ENCODE measurements at places on chromosomes 5 and 9.

- no peak for DNase-seq
Measured at GRCh38 chr5:88734983-88735382, 148.0 kb downstream of the MEF2C start.

GRCh38 chr5:155728857-155729683 is 597.9 kb upstream of the SGCD start:
- no peak for DNase-seq

GRCh38 chr9:69599232-69599971 is 72.8 kb downstream of the APBA1 start:
- DNase-seq, result no peak

- DNase-seq, result peak; percentile 61
Measured at GRCh38 chr5:36507332-36507952, 99.0 kb upstream of the SLC1A3 start.

- DNase-seq, result no peak
Measured at GRCh38 chr9:71896761-71897160, 14.2 kb downstream of the ABHD17B start.

- DNase-seq, result no peak
Measured at GRCh38 chr5:77816686-77817085, 40.5 kb upstream of the TBCA start.

DNA sequence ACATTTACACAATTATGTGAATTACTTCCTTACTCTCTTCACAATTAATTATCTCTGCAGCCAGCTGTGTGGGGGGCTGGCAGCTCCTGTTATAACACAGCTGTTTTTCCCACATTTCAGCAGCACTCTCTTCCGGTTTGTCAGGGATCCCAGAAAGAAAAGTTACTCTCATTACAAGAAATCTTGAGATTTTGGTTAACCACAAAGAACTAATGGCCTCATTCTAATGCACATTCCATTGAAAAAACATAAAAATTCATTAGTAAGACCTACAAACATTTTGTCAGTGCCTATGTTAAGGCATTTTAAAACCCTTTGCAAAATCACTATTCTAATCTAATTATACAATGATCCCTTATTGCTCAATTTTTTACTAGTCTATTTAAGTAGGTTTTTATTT is 64.1 kb downstream of the PDE4D start:
- DNase-seq, result peak; percentile 34

DNA sequence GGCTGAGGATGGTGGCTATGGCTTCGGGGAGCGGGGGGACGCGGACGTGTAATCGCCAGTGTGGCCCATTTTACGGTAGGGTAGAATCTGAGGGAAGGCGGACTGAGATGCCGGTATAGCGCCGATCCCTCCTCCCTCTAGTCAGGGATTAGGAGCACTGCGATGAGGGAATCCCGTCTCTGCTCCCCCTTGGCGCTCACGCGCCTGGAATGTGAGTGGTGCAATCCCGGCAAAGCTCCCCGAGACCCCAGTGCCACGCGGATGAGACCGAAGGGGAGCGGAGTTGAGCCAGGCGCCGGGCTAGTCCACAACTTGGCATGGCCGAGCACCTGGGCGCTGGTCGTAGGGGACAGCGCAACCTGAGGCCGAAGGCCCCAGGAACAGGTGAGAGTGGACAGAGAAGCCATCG is 2.2 kb downstream of the NPR3 start:
- DNase-seq, result no peak

GRCh38 chr5:150781706-150782614 is 3.4 kb downstream of the SMIM3 start:
- peak; percentile 55 for DNase-seq

DNA sequence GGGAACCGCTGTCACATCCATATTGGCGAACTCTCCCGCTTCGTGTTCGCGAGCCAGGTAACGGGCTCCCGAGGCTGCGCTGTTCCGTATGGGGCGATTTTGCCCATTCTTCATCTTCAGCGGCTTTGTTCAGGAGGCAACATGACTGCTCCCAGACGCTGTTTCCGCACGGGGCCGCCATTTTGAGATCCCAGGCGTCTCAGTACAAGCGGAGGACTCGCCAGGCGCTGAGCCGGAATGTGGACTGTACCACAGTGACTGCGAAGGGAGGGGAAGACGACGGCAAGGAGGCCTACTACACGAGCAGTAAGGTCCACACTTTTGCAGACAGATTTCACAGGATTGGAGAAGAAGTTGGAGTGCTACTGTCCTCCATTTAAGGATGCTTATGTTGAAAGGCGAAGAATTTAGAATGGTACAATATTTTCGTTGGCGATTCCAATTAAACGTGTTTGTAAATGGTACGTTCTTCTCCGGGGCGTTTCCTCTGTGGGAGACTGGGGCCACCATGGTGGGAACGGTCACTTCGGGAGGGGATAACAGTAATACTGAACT is 41.6 kb upstream of the ZNF300 start:
- DNase-seq, result peak; percentile 78

DNA sequence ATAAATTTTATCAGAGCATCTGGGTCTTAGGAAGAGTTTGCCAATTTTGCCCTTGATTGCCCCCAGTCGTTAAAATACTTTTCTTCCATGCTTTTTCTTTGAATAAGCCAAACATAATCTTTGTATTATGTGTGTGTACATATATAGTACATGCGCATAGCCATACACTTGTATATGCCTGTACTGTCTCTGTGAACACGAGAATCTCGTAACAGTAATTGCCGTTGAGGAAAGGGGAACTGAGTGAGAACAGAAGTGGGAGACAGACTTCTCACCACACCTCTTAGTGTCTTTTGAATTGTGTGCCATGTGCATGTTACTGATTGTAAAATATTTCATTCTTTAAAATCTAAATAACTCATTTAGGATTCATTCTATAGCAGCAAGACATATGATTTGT is 79.6 kb upstream of the GRHPR start:
- no peak for DNase-seq

DNA sequence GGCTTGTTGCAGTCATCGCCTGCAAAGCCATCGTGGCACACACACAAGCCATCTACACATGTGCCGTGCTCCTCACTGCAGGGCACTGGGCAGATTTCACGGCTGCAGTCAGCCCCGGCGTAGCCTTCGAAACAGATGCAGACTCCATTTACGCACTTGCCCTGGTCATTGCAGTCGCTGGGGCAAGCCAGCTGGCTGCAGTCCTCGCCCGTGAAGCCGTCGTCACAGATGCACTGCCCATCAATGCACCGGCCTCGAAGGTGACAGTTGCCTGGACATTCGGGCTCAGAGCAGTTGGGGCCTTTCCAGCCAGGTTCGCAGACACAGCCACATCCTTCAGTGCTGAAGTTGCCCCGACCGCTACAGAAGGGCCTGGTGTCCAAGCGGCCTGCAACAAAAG is 31.1 kb downstream of the TNC start:
- DNase-seq, result no peak

DNA sequence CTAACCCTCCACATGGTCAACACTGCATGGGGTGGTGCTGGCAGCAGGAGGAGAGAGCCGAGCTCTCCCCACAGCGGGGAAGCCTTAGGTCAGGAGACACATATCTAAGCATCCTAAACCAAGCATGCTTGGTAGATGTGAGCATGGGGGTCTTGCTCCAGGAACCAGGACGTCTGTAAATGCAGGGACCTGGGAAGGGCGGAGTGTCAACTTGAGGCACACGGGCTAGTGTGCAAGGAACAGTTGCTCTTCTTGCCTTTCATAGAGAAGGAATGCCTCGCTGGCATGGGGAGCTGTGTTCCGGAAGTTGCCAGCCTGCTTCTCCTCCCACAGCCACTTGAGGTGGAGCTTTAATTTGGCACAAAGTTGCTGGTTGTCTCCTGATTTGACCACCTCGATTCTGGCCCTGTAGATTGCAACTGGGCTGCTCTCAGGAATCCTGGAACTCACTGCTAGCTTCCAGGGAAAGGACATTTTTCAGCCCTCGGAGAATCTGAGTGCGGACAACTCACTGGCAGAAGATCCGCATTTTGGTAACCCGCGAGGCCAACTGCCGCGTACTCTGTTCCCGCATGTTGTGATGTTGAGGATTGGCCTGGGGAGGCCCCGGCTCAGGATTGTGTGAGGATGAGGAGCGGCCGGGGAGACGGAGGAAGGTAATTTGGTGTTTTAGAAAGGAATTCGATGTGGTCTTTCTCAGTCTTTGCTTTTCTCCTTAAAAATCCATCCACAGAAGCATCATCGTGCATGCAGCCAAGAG is 370.3 kb upstream of the IRX1 start:
- DNase-seq, result no peak

DNA sequence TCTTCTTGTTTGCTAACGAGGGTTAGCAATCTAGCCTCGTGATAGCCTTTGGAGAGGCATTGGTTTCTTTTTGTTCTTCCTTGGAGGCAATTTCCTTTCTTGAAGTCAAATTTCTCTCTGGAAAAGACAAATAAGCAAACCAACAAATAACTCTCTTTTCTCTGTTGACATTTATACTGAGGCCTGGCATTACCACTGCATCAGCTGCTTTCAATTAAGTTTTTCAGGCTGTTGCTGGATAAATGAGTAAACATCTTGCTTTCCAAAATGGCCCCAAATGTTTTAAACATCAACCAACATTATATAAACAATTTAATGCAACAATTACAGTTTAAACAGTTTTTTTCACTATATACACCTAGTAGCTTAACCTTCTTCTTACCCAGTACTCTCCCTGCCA is 264.4 kb downstream of the HTR1A start:
- DNase-seq, result no peak

- no peak for DNase-seq
Measured at GRCh38 chr5:180607861-180608571, 16.7 kb upstream of the SCGB3A1 start.

DNA sequence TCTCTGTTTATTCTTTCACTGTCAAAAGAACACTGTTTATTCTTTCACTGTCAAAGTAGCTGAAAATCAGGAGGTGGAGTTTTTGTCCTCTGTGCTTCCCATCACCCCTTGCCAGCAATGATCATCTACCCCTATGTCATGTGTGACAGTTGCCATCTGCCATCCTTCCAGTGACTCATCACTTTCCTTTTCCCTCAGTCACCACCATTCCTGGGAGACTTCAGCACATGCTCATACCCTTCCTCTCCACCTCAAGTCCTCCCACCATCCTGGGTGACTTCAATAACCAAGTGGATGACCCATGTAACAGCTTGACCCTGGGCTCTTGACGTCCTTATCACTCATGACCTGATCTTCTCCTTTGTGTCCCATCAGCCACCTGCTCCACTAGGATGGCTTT is 43.3 kb upstream of the RASEF start:
- DNase-seq, result no peak
